ENCODE measurements at places on chromosomes 6 and 20.

DNA sequence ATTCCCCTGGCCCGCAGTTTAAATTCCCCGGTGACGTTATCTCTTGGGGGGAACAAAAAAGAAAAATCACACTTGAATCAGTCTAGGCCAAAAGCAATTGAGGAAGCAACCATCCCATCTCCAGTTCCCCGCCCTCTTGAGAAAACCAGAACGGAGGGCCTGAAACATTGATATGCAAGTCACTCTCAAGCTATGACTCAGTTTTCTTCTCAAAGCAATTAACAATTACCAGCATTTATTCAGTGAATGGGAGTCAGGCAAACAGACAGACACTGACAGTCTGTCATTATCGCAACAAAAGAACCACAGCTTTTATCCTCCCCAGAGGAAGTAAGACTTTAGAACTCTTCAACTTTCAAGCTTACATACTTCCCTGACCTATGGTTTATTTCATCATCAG is 100.9 kb downstream of the OPRM1 start:
- no peak for DNase-seq

GRCh38 chr20:64223526-64224067 is 32.0 kb upstream of the PCMTD2 start:
- DNase-seq: no peak

GRCh38 chr6:108650325-108650724 is 89.6 kb downstream of the FOXO3 start:
- no peak for DNase-seq

DNA sequence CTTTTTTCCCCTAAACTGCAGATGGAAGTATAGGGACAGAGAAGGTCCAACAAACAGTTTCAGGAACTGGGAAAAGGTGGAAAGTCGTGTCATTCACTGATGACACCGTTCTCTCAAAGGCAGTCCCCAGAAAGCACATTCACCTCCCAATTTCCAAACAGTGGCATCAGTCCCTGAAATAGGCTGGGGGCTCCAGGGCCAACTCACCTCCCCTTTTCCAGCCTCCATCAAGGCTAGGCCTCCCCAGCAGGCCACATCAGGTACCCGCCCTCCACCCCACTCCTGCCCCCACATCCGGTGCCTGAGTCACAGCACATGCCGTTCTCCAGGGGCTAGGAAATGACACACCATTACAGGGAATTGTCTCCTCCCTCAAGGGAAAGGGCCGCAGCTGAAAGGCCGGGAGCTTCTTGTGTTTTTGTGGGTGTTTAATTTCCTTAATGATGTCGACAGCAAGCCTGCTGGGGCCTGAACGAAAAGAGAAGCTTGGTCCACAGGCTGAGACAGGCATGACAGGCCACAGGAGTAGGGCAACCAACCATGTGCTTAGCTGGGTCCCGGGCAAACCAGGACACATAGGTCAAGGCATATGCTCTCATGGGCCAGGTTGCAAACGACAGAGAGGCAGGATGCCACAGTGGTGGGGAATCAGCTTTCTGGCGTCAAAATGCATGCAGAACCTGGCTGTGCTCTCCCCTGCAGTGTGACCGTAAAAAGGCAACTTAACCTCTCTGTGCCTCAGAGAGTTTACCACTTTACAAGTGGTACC is 39.2 kb downstream of the ZMYND8 start:
- no peak for DNase-seq

- no peak for DNase-seq
Measured at GRCh38 chr20:38125157-38126056, 39.7 kb downstream of the TGM2 start.
